ENCODE measurements at places on chromosomes 7 and 10. TPM values are rescaled to one million over a fixed set of nuclear protein-coding genes. Genes with fewer than 3 reads are reported as not detected.

The PTN gene
- polyA plus RNA-seq = 62.9 TPM

The SLC18A3 gene
- polyA plus RNA-seq = not detected

The NFKB2 gene
- 26.0 TPM for polyA plus RNA-seq

The ANK3 gene
- 35.6 TPM for polyA plus RNA-seq

The RNF32 gene
- polyA plus RNA-seq = 5.1 TPM

The SPDYE11 gene
- polyA plus RNA-seq = 1.2 TPM
